ENCODE measurements at places on chromosomes 13 and 19.

GRCh38 chr19:13437919-13438618, 68.2 kb downstream of the CACNA1A start:
- DNase-seq, result no peak

DNA sequence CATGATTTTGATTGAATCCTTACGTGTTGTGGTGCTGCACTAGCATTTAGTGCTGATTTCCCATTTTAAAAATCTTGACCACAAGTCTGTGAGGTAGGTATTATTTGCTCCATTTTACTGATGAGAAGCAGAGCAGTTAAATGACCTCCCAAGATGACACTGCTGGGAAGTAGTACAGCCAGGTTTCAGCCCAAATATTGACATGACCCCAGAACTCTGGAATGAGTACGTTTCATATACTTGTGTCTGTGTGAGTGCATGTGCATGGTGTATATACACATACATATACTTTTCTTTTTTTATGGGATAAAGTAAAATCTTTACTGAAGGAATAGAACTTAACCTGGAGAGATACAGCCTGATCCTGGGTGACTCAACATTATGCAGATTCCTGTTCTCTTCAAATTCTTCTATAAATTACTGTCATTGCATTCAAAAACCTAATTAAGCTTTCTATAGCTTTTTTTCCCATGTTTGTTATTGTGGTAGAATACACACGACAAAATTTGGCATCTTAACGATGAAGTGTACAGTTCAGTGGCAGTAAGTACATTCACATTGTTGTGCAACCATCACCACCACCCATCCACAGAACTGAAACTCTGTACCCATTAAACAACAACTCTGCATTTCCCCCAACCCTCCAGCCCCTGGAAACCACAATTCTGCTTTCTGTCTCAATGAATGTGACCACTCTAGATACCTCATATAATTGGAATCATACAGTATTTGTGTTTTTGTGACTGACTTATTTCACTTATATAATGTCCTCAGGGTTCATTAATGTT, 311.9 kb downstream of the MTUS2 start:
- DNase-seq, result no peak

DNA sequence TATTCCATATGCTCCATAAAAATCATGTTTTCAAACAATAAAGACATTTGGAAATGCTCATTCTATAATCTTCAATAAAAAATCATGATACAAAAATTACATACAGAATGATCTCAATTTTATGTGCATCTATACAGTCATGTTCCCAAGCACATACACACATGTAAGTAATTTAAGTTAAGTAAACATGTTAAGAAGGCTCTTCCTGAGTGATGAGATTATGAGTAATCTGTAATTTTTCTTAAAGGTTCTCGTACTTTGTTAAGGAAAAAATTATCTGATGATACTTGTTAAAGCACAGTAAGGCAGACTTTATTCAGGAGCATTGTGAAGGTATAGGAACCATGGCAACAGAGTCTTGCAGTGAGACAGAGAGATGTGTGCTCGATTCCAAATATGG, 30.0 kb upstream of the DLEU7 start:
- DNase-seq, result no peak

DNA sequence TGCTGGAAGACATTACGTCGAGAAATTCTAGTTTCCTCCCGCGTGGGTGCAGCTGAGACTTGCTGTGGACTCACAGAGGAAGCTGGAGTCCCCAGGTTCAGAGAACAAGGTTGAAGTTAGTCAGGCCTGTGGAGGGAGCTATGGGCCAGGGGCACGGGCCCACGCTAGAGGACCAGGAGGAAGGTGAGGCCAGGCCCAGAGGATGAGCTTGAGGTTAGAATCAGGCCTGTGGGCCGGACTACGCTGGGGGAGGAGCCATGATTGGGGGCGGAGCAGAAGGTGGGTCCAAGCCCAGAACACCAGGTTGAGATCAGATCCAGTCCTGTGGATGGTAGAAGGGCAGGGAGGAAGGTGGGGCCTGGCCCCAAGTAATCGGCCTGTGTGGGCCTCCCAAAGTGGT, 32.6 kb downstream of the ZNF846 start:
- no peak for DNase-seq

DNA sequence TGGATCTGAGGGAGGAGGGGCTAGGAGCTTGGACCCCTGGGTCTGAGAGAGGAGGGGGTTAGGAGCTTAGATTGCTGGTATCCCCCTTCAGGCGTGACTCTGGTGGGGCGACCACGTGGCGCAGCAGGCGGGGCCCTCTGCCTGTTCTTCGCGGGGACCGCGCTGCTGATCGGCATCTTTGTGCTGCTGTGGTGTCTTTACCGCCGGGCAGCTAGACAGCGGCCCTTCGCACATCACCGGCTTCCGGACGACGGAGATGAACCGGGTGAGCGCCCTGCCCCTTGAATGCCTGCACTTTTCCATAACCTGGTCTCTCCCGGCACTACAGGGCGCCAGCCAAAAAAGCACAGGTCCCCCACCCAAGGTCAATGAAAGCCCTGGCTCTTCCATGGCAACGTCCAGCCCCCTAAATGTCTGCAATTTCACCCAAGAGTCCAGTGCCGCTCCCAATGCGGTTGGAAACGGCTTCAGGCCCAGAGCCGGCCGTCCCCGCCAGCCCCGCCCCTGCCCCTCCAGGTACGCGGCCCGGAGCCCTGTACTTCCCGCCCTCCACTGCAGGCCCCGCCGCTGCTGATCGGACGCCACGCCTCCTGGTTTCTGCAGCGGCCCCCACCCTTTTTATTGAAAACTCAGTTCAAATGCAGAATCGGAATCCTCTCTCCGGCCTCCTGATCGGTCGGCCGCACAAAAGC, 2.8 kb downstream of the GFY start:
- DNase-seq, result peak; percentile 31

DNA sequence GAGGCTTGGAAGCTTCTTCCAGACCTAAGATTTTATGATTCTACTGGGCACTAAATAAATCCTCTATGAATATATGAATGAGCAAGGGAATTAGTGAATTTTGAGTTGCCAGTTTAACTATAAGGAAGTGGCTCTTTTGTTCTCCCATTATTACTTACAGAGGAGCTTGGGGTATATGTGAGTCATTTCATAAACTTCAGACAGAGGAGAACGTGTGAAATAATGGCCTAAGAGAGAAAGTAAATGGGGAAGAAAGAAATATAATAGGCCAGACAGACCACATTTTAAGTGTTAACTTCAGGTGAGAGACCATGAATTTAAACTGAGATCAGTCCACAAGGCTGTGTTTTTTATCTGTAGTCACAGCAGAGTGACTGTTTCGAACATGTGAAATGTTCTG, 570.9 kb downstream of the GPC6 start:
- no peak for DNase-seq

GRCh38 chr13:99496184-99497142, 4.8 kb upstream of the TM9SF2 start:
- DNase-seq, result peak; percentile 90

GRCh38 chr19:5036698-5037563, 68.0 kb downstream of the KDM4B start:
- no peak for DNase-seq

DNA sequence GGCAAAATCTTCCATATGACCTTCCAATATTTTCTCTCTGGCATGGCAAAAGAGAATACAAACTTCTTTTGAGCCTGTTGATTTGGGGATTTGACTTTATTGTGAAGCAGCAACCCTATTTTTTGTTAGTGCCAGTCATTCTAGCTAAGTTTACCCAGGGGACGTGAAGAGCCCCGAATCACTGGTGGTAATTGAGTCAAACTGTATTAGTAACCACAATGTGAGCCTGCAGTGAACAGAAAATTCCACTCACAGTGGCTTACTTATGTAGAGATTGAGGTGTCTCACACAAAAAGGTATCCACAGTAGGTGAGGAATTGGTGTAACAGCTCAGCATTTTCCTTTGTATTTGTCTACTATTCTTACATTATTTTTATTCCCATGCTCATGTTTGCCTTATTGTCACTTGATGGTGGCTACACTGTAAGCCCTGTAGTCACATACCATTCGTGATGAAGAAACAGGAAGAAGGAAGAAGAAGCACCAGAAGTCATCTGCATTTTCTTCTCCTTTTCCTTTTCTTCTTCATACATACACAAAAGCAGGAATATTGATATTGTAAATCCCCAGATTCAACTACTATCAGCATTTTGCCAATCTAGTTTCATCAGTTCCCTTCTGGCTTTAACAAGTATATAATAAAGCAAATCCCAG, 33.3 kb upstream of the MYCBP2 start:
- DNase-seq, result no peak

GRCh38 chr19:27718234-27718633, 1494.7 kb downstream of the UQCRFS1 start:
- DNase-seq, result no peak
